ENCODE measurements at places on chromosomes 5 and 9. TPM values are rescaled to one million over a fixed set of nuclear protein-coding genes. Genes with fewer than 3 reads are reported as not detected.

Gene ANKRD33B
- 0.43 TPM for total RNA-seq

Gene AKNA
- 2.3 TPM for total RNA-seq

Gene SOHLH1
- total RNA-seq = not detected

Gene FSD1L
- 3.2 TPM for total RNA-seq

Gene GMCL2
- total RNA-seq = not detected

Gene NUTM2F
- total RNA-seq = not detected

Gene SPATA31E1
- not detected for total RNA-seq

Gene GPX3
- 147 TPM for total RNA-seq

Gene CXCL14
- 1.1 TPM for total RNA-seq

Gene CDH9
- not detected for total RNA-seq

Gene TRPM3
- not detected for total RNA-seq

Gene CSF1R
- under 0.01 TPM for total RNA-seq

Gene MYMK
- not detected for total RNA-seq

Gene IDNK
- 0.43 TPM for total RNA-seq

Gene GPR151
- not detected for total RNA-seq

Gene TBC1D2
- 74.5 TPM for total RNA-seq

Gene ADAMTS16
- total RNA-seq = not detected

Gene INSL6
- total RNA-seq = not detected

All from tracheal epithelial cell (primary cell).